ENCODE measurements at places on chromosomes 1 and 21.

DNA sequence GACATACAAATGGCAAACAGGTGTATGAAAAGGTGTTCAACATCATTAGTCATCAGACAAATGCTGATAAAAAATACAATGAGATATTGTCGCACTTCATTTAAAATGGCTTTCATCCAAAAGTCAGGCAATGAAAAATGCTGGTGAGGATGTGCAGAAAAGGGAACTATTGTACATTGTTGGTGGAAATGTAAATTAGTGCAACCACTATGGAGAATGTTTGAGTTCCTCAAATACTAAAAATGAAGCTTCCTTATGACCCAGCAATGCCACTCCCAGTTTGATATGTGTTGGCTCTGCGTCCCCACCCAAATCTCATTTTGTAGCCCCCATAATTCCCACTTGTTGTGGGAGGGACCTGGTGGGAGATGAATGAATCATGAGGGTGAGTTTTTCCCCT is 309.7 kb upstream of the ZRANB2 start:
- DNase-seq = no peak

DNA sequence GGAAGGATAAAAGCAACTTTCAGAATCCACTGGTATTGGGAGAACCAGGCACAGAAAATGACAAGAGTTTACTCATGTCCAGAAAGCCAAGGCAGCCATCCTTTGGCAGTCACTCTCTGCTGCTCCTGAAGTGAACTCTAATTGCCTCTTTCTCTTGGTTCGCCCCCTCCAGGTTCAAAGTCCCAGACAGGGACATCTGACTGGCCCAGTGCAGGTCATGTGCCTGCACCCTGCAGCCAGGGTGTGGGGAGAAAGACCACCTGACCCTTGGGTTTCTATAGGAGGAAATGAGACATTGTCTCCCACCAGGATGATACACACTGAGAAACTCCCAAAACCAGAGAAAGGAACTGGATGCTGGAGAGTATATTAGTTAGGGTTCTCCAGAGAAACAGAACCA is 103.9 kb upstream of the SYT6 start:
- no peak for DNase-seq

DNA sequence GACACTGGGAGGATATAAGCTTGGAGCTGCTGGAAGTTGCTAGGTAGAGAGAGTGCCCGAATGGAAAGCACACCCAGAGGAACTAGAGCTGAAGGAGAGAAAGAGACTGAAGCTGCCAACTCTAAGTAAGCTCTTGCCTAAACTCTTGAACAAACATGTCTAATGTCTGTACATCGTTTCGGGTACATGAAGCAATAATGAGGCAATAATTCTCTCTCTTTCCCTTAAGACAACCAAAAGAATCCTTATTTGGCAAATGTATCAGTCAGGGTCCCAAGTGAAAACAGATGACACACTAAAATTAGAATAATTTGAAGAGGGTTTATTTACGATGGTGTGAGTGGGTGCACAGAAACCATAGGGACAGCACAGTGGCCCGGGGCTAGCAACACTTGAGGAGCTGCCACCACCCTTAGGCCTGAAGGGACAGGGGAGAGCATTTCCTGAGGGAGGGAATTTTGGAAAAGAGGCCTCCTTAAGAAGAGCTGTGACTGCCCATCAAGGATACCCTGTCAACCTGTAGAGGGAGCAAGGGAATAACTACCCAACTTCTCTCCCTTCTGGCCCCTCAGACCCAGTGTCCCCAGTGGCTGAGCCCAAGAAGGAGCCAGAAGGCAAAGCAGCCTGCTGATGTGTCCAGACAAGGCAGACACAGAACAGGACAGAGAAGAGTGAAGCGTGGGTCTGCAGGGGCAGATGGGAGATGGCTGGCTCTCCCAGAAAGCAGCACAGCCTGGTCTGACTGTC is 36.1 kb upstream of the KHDRBS1 start:
- DNase-seq = no peak

DNA sequence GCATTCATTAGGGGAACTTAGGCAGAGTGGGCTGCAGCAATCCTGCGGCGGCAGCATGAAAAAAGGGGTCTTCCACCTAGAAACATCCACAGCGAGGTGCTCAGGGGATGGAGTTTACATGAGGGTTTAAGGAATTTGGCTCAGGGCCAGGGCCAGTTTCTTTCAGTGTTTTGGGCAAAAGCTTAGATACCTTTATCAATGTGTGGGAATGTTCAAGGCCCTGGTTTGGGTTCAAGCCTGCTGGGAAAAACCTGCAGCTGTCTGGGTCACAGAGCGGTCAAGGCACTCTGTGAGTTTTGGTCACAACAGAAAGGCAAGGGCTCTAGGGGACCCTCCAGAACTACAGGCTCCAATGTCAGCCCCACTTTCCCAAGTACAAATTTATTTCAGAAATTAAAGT is 230.3 kb downstream of the DISC1 start:
- DNase-seq = no peak

DNA sequence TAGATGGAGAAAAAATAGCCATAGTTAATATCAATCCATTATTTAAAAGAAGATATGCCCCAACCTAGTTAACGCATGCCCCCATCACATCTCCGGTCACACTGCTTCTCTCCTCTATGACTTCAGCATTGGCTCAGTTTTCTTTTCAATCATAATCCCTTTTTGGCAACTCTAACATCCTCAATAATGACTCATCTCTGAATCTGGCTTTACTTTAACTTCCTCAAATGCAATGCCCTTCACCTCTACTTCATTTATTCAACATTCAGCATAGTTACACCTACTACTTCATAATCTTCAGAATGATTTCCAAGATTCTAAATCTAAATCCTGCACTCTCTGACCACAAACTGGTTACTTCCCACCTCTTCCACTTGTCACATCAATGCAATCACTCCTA is 417.3 kb downstream of the USH2A start:
- no peak for DNase-seq

DNA sequence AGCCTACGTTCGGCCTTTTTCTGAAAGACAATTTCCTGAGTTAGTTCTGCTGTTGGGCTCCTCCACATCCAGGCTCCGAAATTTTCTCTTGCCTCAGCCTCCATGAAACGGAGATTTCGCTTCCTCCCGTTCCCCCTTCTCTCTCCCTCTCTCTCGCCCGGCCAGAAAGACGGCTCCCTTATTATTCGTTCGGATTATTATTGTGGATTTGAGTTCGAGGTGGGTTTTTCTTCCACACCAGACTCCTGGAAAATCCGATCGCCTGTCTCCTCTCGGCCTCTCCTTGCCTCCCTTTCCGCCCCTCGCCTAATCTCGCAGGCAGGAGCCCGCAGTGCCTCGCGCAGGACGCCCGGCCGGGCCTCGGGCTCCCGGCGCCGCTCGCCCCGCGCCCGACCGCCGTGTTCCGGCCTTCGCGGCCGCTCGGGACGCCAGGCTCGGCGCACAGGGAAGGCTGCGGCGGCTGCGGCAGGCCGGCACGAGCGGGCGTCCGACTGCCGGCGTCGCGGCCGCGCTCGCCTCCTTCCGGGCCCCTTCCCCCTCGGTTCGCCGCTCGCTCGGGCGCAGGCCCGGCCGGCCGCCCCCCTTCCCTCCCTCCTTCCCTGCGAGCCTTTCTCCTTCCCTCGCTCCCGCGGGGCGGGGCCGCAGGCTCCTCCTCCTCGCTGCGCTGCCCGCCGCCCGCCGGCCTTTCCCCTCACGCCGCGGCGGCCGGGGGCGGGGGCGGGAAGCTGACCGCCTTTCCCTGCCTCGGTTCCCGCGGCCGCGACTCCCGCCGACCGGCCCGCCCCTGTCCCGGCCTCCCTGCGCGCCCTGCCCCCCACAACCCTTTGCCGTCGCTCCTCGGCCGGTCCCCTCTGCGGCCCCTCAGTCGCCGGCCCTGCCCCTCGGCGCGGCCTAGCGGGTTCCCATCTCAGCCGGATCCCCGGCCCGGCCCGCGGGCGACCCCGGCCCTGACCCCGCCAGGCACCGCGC is at the start of gene ARHGEF11:
Gene ARHGEF11, minus strand, starts transcription at position 493 of the 969 bp plus-strand sequence. CDS start 1,412 bp downstream, outside the sequence.
- peak; percentile 24 for DNase-seq
